GM13977 (cell line): ENCODE measurements at places on chromosomes 5 and 9.
A peak's percentile ranks its signal among the peaks of the same experiment; 100 is the strongest.

- peak; percentile 57 for DNase-seq
Observed at GRCh38 chr9:123544007-123544827, 188.2 kb downstream of the CRB2 start.

- no peak for DNase-seq
Observed at GRCh38 chr5:556909-557441, 32.7 kb upstream of the SLC9A3 start.

GRCh38 chr9:123331346-123332060 is 24.5 kb upstream of the CRB2 start:
- no peak for DNase-seq

- DNase-seq, result peak; percentile 66
Observed at GRCh38 chr9:69155341-69156030, 18.6 kb upstream of the TJP2 start.

- no peak for DNase-seq
Observed at GRCh38 chr5:120260651-120261050, 203.4 kb upstream of the PRR16 start.

DNA sequence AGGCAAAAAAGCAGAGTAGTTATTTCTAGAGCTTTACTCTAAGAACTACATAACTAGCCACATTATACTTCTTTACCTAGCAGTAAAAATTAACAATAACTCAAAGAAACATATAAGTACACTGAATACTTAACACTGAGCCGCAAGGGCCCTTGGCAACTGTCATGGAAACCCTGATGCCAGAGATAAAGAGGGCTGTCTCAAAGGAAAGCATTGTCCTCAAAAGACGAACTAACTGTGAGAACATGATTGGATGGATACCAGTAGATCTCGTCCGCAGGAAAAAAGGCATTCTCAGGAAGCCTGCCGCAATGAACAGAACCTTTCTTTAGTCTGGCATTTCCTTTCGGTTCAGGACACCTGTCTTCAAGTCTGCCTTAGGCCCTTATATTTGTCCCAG is 379.0 kb upstream of the SLC30A5 start:
- DNase-seq, result no peak

DNA sequence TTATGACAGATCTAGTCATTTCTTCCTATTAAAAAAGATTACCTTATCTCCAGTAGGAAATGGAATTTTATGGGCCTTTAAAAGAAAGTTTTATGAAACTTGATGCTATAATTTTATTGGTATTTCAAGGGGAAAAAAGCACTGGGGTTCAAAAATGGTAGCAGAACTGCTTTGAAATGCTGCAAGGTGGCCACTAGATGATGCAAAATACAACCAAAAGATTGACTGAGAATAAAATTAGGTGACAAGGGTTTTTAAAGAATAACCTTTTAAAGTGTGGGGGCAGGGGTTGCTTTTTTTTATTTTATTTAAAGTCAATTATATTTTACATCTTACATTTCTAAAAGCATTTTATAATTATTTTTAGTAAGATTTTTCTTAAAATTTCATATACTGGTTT is 61.7 kb downstream of the KLF9 start:
- no peak for DNase-seq

- DNase-seq, result no peak
Observed at GRCh38 chr5:172801179-172801671, 30.2 kb upstream of the DUSP1 start.

DNA sequence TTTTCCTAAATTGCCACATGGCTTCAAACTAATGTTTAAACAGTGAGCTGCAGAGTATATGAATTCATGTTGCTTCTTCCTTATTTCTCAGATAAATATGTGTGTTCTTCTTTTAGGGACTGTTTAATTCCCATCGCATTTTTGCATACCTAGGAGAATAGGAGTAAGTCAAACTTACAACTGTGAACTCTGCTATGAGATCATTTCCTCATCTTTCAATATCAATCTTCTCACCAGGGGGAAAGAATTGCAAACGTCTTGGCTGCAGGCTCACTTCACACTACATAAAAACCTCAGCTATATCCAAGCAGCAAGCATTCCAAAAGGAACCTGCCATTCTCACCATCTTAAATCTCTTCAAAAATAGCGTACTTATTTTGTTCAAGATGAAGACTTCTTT is 271.0 kb downstream of the DNAH5 start:
- DNase-seq, result no peak

DNA sequence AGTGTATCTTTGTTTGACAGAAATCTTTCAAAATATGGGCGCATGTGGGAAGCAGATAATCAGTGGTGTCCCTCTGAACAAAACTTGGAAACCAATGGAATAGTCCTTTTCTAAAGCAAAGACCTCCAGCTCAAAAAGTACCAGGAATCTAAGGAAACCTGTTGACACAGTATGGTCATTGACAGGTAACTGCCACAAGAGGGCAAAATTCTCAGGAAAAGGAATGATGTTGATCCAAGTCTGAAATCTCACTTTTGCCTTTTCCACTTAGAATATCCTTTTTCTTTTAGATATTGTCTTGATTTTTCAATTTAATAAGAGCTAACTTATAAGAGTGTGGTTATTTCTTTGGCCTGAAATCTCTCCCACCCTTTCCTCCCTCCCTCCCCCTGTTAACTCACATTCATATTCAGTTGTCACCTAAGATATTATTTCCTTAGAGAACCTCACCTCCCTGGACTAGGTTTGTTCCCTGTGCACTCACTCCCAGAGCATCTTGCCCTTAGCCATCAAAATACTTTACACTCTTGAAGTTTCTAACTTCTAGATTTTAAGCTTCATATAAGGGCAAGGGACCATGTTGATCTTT is 59.0 kb upstream of the BARX1 start:
- DNase-seq, result peak; percentile 26

DNA sequence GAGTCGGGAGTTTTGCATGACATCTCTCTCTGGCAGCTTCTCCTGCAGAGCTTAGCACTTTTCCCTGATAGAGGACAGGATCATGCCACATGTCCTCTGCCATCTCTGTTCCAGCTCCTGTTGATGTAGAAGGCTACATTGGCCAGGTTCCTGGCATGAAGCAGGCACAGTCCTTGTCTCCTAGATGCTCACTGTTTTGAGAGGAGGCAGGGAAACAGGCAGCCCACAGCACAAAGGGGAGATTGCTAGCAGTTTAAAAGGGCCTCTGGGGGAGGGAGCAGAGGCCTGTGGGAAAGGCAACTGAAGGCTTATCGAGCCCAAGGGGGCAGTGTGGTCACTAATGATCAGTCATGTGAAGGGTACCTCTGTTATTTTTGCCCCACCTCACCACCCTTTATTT is 10.7 kb downstream of the ARHGAP26 start:
- DNase-seq, result no peak

GRCh38 chr5:92780057-92780456 is 801.0 kb downstream of the NR2F1-AS1 start:
- DNase-seq, result no peak

DNA sequence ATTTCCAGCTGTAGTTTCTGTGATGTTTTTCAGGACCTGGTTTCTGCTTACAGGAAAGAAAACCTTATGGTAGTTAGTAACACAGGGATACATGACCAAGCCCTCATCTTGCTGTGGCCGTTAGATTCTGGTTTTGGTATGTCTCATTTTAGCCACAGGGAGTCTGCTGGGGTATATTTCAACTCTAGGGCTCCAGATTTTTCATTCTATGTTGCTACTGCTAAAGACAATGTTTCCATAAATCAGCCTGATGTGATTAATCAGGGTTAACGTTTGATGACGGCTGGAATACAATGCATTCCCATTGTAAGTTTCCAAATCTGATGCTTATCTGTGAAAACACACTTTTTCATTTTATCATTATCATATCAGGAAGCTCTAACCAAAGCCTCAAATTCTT is 48.2 kb downstream of the P4HA2 start:
- DNase-seq, result peak; percentile 62

GRCh38 chr5:17890501-17890900 is 256.2 kb downstream of the TAF11L14 start:
- DNase-seq, result no peak

DNA sequence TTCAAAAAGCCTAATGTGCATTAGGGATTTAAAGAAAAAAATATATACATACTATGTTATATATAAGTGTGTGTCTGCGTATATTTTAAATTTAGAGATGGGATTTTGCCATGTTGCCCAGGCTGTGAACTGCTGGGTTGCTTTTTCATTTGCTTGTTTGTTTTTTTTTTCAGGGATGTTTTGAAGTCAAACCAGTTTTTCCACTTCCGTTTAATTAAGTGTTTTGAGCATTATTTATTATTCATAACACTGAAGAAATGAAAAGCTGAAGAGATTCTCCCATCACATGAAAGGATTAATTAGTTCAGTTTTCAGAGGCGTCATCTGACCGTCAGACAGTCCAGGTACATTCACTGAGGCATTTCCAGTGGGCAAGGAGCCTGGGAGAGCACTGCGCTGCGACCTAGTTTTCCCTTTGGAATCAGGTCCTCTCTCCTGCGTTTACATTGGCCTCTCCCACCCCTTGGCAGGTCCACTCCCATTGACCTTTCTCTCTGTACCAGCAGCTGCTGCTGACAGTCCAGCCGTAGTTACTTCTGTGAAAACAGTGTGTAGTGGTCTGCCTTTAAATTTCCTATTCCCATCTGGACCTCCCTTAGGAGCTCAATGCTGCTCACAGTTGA is 26.0 kb downstream of the ARRDC3 start:
- no peak for DNase-seq

- no peak for DNase-seq
Observed at GRCh38 chr9:91126761-91127445, 234.8 kb downstream of the AUH start.

DNA sequence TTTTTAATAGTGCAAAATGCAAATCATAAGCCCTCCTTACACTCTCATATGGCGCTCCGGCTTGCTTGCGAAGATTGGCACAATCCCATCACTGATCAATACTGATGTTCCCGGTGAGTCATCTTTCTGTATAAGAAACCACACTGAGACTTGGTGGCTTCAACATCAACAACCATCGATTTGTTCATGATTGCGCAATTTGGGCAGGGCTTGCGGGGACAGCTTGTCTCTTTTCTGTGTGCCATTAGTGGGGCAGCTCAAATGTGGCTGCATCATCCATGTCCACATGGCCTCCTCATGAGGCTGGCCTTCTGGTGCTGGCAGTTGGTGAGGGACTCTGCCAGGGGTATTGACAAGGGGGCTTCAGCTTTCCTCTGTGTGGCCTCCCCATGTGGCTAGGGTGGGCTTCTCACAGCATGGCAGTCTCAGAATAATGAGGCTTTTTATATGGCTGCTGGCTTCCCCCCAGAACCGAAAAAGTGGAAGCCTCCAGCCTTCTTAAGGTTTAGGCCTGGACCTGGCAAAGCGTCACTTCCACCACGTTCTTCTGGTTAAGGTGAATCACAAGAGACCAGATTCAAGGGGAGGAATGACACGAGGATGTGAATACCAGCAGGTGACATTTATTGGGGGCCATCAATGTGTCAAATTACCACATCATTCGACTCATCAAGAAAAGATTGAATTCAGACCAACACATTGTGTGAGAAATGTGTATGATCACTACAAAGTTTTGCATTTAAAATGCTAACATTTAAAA is 79.5 kb upstream of the NFIL3 start:
- no peak for DNase-seq

GRCh38 chr9:71756753-71757152 is 11.6 kb downstream of the CEMIP2 start:
- no peak for DNase-seq

DNA sequence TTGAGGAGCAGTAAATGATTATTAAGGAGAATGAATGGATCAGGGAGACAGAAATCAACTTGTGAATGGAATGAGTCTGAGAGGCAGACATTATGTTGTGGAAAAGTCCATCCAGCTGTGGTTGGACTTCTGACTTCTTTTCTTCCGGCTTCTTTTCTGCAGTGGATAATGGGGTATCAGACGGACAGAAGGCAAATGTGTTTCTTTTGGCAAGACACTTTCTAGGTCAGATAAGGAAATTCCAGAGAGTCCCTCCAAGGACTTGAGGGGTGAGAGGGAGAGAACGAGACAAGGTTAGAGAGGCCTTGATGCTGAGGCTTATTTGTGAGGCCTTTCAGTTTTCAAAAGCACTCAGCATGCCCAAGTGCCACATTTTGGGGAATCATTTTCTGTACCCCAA is 17.1 kb upstream of the GRHPR start:
- no peak for DNase-seq

DNA sequence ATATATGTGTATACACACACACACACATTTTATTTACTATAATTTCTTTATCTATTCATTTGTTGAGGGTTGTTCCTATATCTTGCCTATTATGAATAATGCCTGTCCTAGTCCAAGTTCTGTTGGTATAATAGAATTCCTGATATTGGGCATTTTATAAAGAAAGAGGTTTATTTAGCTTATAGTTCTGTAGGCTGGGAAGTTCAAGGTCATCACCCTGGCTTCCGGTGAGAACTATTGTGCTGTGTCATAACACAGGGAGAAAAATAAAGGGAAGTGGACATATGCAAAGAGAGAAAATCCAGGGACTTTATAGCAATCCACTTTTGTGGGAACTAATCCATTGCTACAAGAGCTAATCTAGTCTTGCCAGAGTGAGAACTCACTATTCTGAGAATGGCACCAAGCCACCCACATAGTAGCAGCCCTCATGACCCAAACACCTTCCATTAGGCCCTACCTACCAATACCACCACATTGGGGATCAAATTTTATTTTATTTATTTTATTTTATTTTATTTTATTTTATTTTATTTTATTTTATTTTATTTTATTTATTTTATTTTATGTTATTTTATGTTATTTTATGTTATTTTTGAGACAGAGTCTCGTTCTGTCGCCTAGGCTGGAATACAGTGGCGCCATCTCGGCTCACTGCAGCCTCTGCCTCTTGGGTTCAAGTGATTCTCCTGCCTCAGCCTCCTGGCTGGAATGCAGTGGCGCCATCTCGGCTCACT is 74.7 kb downstream of the FER start:
- no peak for DNase-seq

DNA sequence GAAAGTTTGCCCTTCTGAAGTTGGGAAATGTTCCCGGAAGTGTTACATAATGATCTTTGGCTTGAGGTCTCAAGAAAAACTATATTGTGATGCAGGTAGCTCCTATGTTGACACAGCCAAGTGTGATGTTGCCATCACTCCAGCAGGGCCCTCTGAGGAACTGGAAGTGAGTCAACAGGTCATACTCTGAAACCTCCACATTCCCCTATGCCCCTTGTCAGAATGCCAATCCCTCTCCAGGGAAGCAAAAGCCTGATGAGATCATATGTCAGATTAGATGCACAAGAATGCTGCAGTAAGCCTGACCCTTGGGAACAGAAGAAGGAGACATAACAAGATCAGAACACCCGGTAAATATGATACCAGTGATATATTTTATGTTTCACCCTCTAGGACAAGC is 66.8 kb upstream of the ITGA2 start:
- DNase-seq, result no peak

- DNase-seq, result no peak
Observed at GRCh38 chr5:22643356-22643755, 209.8 kb downstream of the CDH12 start.

- no peak for DNase-seq
Observed at GRCh38 chr9:91185193-91185886, 176.4 kb downstream of the AUH start.

DNA sequence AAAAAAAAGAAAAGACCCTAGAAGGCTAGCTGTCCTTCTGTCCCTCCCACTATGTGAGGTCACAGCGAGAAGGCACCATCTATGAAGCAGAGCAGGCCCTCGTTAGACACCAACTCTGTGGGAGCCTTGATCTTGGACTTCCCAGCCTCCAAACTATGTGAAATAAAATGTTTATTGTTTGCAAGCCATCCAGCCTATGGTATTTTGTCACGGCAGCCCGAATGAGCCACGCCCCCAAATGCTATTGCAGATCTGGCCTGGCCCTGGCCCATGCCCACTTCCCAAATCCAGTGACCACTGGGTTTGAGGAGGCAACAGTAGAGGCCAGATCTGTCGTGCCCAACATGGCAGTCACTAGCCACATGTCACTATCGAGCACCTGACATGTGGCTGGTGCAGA is 10.8 kb downstream of the STK10 start:
- no peak for DNase-seq
